ENCODE measurements at places on chromosomes 1 and 21.

DNA sequence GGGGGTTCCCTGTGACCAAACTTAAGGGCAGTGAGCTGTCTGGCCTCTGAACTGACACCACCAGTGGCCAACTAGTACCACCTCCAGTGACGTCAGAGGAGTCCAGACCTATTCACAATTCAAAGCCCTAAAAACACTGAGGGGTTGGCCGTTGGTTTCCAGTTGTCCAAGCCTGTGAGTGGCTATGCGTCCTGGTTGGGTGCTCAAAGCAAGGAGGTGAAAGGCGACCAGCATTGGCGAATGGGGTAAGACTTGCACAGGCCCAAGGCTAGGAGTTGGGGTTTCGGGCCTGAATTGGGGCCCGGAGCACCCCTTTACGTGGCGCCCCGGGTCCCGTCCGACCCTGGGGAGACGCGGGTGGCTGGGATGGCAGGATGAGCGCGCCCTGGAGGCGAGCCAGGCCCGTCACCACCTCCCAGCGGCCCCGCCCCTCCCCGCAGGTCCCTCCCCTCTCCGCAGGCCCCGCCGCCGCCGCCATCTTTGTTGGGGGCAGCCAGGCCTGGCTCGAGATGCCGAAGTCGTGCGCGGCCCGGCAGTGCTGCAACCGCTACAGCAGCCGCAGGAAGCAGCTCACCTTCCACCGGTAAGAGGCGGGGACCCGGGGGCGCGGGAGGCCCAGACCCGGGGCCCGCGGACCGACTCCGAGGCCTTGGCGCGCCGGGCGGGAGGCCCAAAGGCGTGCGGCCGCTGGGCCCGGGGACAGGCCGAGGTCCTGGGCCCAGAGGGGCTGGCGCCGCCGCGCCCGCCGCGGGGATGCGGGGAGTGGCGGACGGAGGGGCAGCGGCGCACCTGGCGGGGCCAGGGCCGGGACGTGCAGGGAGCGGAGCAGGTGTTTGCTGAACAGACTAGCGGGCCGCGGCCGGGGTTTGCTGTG is at the start of gene THAP3:
TSS of gene THAP3 (plus strand) at position 159 of the 874 bp plus-strand sequence. CDS start at position 510, 351 bp downstream.
- DNase-seq, result peak; percentile 88

DNA sequence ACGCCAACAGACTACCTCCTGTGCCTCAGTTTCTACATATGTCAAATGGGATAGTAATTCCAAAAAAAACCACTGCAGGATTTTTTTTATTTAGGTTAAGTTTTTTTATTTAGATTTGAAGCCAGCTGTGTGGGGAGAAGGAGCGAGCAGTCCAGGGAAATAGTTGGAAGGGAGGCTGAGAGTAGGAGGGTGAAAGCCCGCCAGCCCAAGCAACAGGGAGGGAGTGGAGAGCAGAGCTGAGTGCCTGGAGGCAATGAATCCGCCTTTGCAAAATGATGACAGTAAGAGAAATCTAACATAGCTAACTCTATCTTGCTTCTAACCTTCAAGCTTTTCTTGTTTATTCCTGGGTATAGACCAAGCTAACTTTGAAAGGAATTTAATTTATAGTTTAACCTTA is 15.6 kb upstream of the C1orf198 start:
- DNase-seq, result no peak

DNA sequence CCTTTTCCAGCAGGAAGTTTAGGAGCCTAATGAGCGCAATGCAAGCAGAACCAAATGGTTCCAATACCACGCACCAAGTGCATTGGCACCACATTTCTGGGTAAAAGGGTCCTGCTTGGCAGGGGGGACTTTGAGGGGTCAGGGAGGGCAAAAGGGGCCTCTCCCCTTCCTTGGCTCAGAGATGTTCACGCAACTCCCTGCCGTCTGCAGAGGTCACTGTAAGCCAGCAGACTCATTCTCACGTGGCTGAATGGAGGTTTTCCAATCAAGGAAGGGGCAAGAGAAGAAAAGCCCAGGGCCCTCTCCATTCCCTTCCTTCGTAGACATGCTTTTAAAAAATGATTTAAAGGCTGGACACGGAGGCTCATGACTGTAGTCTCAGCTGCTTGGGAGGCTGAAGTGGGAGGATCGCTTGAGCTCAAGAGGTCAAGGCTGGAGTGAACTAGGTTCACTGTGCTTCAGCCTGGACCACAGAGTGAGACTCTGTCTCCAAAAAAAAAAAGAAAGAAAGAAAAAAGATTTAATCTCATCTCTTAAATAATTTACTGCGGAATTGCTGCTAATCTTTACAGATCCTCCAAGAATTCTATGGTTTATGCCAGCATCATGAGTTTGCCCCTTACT is 80.3 kb downstream of the RUNX3 start:
- DNase-seq, result no peak

- DNase-seq, result no peak
Measured at GRCh38 chr1:200850554-200850953, 22.2 kb upstream of the GPR25 start.

DNA sequence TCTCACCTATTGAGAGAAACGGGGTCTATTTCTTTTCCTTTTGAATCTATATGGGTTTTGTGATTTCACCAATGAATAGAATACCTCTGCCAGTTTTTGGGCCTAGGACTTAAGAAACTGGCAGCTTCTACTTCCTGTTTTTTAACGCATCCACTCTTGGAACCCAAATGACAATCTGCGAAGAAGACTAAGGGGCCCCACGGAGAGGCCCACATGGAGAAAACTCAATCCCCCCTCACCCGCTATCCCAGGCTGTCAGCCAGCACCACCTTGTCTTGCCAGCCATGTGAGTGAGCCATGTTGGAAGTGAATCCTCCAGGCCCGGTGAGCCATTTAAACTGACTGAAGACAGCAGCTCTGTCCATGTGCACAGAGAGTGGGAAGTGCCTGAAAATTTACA is 3.6 kb upstream of the HENMT1 start:
- no peak for DNase-seq

DNA sequence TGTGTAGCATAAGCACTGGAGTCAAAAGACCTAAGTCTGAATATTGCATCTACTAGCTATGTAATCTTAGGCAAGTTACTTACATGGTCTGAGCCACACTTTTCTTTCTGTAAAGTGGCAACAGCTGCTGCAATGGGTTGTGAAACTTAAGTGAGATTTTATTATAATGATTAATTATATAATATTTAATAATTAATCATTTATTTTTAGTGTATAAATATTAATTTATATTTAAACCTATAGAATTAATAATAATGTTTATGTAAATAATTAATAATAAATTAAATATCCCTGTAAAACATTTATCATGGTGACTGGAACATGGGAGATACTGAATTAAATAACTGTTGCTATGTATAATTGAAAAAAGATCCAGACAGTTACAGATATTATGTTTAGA is 180.3 kb downstream of the LRRC40 start:
- no peak for DNase-seq

GRCh38 chr21:43626390-43626789 is 32.9 kb downstream of the HSF2BP start:
- no peak for DNase-seq

DNA sequence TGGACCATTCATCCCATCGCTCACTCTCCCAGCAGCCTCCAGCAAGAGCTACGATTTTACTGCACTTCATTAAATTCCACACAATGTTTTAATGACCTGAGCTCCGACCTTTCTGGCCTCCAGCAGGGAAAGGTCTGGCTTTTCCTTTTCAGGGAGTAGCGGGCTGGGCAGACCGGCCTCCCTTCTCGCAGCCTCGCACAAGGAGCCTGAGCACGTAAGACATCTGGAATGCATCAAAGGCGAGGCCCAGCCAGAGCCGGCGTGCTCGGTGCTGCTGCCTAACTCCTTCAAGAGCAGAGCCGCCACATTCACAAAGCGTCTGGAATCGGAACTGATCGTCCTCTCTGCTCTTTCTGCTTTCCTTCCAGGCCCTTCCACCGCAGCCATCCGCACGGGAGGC is 32.5 kb upstream of the FHAD1 start:
- no peak for DNase-seq

DNA sequence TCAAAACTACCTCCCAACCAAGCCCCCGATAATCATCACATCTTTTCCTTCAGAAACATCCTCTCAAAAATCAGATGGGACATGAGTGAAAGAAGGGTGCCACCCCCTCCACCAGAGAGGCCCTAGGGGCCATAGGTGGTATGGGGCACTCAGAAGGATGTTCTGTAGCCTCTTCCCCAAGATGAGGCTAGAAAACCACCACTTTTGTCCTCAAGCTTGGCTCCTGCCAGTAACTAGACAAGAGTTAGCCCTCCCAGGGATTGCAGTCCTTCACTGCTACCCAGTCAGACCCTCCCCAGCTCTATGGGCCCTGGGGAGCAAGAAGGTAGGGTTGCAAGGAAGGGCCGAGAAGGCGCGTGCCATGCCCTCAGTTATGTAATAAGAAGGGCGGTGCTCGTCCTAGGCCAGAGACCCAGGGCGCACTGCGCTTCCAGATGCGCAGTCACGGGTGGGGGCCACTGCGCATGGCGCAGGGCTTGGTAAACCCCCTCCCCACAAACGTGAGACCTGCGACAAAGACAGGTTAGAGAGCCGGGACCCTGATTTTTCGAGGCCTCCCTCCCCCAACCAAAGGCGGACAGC is 69.7 kb downstream of the CD46 start:
- no peak for DNase-seq

- DNase-seq, result no peak
Measured at GRCh38 chr1:44842486-44842861, 579 bp downstream of the PTCH2 start.

DNA sequence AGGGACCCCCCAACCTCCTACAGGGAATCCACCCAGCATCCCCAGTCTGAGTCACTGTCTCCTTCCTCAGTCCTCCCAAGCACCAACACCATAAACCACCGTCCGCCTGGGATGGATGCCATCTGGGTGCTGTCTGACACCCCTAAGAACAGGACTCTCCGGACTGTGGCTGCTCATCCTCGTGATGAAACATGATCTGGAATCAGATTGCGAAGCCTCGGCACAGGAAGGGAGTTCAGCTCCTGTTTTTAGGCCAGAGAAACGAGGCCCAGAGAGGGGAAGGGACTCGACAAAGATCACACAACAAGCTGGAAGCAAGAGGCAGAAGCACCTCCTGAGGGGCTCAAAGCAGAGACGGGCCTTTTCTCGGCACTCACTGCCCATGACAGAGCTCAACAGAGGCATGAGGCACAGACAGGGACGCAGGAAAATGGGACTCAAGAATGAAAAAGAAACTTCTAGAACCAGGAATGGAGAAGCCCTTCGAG is 8.4 kb downstream of the KCNN3 start:
- no peak for DNase-seq

GRCh38 chr1:162317621-162318020 is 59.0 kb downstream of the SPATA46 start:
- no peak for DNase-seq

DNA sequence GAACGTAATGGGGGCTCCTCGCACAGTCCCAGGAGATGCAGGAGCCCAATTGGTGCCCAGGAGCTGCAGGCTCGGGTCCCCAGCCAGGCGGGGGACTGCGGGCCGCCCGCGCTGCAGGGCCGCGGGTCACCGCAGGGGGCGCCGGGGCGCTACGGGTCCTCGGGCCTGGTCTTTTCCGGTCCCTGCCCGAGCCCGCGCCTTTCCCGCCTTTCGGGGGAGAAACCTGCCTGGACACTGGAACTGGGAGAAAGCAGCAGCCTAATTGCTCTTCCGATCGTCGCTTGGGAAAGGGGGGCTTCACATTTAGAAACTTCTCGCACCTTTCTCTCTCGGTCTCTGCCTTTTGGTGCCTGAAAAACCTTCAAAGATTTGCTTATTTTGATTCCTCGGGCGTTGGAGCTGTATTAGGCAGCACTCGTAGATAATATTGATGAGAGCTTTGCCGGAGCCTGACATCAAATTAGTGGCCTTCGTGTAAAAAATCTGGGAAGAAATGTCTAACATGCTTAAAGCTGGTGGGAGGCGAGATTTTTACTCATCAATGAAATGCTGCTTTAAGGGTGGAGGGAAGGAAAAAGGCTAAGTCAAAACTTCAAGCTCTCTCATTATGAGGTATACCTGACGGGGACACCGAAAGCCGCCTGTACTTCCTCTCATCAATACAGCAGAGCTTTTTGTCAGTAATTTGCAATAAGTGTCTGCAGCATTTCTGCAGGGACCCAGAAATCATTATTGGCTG is 12.6 kb upstream of the BARHL2 start:
- DNase-seq, result no peak

DNA sequence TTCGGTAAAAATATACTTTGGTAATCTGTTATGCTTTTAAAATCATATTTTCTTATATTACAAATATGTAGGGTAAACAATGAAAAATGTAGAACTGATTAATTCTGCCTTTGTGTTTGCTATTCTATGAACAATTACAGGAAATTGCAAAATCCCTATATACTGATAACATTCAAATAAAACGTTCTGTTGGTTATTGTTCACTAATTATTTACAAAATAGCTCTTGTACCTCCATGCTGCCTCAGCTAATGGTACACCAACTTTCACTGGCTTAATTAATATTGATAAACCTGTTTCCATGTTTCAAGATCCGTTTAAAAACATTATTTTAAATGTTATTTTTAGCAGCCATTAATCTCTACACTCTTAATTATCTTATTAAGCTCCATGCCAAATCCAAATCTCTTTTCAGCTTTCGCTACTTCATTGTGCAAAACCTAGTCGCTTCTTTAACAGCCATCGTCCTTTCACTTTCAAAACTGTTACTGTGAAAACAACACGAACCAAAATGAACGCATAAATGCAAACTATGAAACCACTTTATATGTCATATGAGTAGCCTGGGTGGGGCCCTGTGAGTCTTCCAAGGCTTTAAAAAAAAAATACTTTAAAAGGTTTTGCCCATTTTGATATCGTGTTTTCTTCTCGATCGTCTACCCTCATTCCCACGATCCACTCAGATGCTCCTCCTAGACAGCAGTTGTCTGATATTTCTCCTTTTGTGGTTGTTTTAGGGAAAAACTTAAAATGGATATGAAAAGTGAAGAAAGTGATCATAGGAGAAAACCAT is 807.1 kb downstream of the USP25 start:
- no peak for DNase-seq

- DNase-seq, result no peak
Measured at GRCh38 chr1:98330224-98330623, 331.3 kb upstream of the SNX7 start.

GRCh38 chr1:38508232-38508631 is 351.3 kb downstream of the RRAGC start:
- no peak for DNase-seq

- no peak for DNase-seq
Measured at GRCh38 chr1:58785442-58786058, 1.7 kb upstream of the JUN start.

DNA sequence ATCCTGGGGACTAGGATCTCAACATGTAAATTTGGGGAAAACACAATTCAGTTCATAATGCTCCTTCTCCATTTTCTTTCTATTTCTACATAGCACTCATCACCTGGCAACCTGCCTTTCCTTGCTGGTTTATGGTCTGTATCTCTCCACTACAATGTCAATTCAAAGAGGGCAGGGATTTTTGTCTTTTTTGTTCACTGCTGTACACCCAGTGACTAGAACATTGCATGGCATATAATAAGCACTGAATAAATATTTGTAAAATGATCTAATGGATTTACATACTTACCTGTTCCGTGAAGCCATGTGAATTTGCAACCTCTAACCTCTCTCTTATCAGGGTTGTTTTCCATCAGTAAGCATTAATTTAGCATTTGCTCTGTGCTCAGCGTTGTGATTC is 27.4 kb upstream of the TBX15 start:
- DNase-seq, result no peak
